ENCODE measurements at places on chromosomes 2 and 18.
A peak's percentile ranks its signal among the peaks of the same experiment; 100 is the strongest.

DNA sequence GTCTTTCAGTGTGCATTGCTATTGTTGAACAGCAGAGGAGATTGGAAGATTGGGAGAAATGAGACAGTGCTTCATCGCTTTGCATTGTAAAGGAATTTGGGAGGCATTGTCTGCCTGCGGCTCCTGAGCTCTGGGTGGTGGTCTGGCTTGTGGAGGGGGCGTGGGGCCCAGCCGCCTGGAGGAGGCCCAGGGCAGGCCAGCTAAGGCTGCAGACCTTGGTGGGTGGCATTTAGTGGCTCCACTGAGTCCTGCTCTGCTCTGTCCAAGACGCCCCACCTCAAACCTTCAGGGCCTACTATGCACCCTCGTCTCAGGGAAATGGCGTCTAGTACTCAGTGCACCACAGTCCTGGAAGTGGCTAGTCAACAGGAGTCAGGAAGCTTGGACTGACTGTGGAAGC, 5.7 kb upstream of the HS1BP3 start:
- DNase-seq: no peak

- DNase-seq: no peak
Observed at GRCh38 chr18:75159646-75160356, 49.1 kb downstream of the PTGR3 start.

- DNase-seq: peak; percentile 55
Observed at GRCh38 chr2:24421668-24422067, 61.3 kb upstream of the ITSN2 start.

DNA sequence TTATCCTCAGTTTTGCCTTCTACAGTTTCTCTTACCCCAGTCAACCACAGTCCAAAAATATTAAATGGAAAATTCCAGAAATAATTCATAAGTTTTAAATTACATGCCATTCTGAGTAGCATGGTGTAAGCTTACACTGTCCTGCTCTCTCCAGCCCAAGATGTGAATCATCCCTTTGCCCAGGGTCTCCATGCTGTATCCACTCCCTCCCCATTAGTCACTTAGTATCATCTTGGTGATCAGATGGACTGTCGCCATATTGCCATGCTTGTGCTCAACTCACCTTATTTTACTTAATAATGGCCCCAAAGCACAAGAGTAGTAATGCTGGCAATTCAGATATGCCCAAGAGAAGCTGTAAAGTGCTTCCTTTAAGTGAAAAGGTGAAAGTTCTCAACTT, 18.5 kb upstream of the CCNT2 start:
- DNase-seq: no peak

GRCh38 chr2:155733091-155733853, 599.2 kb downstream of the NR4A2 start:
- DNase-seq: no peak

DNA sequence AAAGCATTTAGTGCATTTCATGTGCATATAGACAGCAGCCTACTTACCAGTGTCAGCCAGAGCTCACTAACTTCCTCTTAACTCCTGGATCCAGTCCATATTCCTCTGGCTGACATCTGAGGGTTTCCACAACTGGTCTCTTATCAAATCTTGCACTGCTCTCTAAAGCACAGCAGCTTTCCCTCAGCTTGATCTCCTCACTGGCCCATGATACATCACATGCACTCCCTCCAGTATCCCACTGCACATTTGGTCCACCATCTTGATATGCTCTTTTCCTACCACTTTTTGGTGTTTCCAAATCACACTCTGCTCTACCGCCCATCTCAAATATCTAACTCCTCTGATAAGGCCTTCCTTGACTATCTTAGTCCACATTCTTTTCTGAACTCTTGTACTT, 105.0 kb upstream of the ZFP36L2 start:
- no peak for DNase-seq

- DNase-seq: no peak
Observed at GRCh38 chr2:138548796-138549195, 47.2 kb downstream of the SPOPL start.

DNA sequence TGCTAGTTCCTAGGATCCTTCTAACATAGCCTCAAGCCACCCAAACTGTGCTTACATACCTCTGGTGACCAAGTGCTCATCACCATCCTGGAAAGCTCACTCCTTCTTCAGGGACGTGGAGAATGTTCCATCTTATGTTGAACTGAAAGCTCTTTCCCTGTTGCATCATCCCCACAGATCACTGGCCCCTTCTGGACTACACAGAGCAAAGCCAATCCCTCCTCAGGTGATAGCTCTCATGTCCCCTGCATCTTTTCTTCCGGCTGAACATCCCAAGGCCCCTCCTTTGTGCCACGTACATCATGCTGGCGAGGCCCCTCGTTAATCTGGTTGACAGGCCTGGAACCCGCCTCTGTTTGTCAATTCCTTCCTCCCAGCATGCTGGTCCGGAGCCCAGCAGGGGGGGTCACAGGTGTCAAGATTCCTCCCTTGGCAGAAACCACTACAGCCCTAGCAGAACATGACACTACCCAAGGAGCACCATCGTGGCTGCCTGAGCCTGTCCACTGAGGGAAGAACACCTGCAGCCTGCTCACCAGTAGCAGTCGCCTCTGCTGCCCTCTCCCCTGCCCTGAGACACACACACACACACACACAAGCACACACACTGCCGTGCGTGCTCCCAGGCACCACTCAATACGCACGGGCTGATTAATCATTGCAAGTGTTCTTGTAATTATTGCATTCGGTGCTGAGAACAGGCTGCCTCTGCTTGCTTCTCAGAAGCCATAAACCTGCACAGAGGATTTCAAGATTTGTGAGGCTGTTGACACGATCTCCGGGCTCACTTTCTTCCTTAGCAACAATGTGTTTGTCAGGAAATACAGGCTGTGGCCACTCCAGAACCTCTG, 6.3 kb upstream of the KCNK3 start:
- DNase-seq: no peak

DNA sequence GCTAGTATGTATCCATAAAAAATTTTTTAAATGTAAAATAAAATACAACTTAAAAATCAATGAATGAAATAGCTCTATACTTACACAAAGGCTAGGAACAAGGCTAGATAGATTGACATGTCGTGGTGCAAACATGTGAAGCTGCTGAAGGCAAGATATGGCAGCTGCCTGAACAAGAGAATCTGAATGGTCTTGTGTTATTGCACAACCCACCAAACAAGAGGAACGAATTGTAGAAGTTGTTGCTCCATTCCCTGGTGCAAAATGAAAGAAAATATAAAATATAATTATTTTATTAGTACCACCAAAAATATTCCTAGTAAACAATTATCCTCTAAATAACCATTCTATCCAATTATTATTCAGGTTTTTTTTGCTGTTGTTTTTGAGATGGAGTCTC, 46.4 kb downstream of the HEATR5B start:
- no peak for DNase-seq

- DNase-seq: no peak
Observed at GRCh38 chr18:49678440-49678839, 116.6 kb downstream of the LIPG start.

DNA sequence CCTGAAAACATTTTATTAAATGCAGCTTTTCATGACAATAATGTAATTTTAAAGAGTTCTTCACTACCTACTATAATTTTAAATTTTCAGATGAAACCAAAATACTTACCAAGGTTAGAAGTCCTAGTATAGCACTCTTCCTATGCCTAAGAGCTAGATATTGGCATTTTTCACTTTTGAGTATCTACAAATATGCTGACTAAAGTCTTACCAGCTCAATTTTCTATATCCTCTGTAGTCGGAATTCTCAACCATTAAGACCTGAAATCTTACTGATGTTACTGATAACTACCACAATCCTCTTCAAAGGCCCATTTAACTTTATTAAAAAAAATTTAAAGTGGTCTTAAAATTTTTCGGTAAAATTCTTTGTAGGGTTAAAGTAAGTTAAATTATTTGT, 32.0 kb downstream of the PREPL start:
- no peak for DNase-seq

- no peak for DNase-seq
Observed at GRCh38 chr2:239147376-239147775, 253.4 kb downstream of the HDAC4 start.

GRCh38 chr2:199932312-199932855, 21.3 kb downstream of the C2orf69 start:
- DNase-seq: no peak

DNA sequence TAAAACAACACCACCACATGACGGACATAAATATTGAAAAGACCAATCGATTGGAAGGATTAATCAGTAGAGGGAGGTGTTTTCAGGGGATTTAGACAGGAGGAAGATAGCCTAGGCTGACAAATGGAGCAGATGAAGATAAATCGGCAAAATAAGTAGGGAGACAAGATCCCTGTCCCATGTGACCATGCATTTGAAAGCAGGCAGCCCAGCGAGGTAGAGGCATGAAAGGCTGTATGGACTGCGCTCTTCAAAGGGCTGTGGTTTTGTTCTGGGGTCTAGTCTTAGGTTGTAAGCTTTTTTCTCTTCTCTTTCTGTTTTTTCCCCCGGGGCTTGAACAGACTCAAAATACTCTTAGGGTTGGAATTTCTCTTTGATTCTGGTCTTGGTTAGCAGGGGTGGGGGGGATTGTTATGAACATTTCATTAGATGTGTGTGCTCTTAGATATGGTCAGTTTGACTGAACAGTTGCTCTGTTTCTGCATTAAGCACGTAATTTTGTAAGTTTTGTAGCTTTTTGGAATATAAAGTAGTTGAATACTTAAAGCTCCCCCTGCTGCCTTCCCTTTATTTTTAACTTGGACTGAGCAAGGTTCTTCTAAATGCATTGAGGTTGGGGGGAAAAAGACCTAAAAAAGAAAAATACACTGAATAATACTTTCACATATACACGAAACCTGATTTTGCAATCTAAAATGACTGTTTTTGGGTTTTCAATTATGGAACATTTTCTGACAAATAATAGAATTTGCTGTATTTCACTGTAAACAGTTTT, 32.2 kb downstream of the ZNF532 start:
- no peak for DNase-seq

- DNase-seq: peak; percentile 84
Observed at GRCh38 chr18:48230467-48231113, 178.6 kb downstream of the ZBTB7C start.

DNA sequence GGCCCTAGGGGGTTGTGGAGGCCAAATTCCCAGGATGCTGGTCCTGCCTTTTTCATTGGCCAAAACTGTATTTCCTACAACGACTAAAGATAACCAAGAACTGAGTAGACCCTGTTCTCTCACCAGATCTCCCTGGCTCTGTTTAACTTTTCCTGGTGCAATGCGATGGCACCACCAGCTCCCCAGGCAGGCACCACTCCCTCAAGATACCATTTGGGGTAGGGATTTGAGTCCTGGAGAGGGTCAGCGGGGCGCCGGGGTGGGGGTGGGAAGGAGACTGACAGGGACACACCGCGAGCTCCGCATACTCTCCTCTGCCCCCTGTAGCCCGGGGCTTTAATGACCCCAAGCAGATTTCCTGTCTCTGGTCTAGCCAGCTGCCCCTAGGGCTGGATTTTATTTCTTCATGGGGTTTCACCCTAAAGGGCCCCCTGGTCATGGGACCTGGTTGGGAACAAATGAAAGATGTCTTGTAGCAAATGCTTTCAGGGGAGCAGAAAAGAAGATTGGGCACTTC, 7.3 kb downstream of the SIX2 start:
- no peak for DNase-seq

- no peak for DNase-seq
Observed at GRCh38 chr2:207561386-207562080, 31.8 kb downstream of the CREB1 start.

DNA sequence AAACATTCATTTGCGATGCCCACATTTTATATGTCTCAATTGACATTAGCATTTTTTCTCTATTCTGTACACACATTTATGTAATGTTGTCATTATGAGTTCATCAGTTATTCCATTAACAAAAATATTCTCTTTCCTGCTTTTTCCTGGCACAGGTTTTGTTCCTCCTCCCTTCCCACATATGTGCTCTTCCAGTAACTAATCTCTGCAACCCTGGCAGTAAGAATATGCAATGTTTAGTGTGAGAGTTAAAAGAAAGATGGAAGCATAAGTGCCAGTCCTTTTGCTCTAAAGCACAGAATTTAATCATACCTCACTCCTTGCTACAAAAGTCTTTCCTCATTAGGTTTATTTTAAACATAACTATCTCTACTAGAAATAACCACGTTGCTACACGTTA, 155.8 kb upstream of the ERBB4 start:
- no peak for DNase-seq

DNA sequence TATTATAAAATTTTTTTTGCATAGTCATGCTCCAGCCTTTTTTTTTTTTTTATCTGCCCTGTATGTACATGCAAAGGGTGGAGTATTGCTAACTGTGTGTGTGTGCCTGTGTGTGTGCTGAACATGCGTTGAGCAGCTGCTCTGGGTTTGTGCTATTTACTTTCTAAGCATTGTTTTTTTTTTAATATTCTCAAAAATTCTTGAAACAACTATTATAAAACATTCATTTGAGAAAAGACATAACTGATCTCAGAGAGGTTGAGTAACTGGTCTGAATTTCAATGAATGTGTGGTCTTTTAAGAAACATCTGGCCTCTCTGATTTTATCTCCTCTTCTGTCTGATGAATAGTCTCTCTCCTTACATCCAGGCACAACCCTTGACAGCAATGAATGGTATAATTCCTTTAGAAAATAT, 366.0 kb upstream of the SLC14A2 start:
- no peak for DNase-seq

GRCh38 chr2:120883607-120884440, 148.2 kb downstream of the GLI2 start:
- no peak for DNase-seq

DNA sequence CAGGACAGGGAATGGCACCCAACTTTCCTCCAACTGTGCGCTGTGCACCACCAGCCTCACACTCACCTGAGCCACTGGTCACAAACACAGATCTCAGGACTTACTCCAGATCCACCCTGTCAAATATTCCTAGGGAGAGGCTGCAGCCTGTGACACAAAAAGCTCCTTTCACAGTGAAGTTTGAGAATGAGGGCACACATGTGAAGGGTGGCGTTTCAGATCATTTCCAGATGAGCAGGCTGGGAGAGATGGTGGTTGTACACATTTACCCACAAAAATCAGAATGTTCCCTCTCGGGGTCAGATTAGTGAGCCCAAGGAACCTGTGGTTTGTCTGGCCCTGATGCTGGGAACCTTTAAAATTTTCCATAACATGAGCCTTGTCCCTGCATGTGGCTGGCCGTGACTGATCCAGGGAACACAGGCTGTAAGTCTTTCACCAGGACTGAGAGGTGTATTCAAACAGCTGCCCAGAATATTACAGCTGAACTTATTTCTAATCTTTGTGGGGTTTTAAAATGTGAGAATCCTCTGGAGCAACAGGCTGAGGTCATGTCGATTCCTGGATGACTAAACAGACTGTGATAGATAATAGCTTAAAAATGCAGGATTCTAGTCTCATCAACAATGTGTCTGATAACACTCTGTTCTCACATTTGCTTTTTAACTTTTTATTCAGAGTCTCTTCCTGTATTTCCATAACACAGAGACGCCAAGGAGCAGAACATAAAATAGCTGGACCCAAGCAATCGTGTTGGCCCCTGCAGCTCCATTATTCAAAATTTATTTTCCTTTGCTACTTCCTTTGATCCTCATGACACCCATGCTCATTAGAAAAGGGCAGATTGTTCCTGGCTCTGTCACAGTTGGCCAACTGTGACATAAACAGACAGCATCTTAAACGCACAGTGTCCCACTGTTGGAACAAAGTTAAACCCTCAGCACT, 35.5 kb downstream of the IL1R2 start:
- DNase-seq: no peak

All from COLO829 (cell line).